ENCODE measurements at places on chromosomes 5 and 9.
A peak's percentile ranks its signal among the peaks of the same experiment; 100 is the strongest.

DNA sequence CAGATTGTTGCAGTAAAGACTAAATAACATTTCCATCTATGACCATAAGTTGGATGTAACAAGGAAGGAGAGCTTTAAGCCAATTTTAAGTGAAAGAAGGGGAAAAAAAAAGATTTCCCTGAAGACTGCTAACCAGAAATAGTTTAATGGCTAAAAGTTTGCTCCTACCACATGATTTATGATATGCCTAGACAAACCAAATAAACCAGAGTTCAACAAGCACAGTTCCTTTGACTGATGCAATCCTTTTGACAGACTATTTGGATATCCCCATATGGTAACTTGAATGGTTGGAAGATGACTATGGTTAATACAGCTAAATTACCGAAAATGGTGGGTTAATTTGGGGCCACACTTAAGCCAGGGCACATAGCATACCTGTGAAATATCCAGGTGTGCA, 338.5 kb downstream of the CETN3 start:
- no peak for DNase-seq

- no peak for DNase-seq
These were observed 28.2 kb downstream of the TCERG1 start for GRCh38 chr5:146475190-146475780.

DNA sequence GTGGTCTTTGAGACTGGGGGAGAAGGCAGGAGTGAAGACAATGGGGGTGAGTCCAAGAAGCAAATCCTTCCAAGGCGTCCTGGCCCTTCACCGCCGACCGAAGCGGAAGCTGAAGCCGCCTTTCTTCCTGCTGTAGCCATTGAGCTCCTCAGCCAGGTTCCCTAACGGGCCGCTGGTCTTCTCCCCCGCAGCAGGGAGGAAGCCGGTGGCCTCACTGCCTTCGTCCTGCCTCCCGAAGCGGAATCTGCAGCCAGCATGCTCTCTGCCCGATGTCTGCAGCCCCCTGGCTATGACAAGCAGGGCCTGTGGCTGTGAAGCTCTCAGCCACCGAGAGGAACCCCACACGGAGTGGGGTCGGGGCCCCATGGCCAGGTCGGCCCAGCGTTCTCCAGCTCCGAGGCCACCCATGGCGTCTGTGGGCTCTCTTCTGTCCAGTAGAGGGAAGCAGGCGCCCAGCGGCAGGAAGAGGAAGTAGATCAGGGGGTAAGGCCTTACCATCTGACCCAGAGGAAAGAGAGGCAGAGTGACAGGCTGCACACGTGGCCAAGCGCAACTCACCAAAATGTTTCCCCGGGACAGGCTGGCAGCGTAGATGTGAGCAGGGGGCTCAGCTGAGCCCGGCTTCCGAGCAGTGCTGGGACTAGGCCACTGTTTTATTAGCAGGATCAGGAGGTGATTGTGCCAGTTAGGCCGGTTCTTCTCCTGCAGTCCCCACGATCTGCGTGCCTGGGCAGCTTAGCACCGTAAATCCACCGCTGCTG, 3.1 kb downstream of the QRFP start:
- no peak for DNase-seq

DNA sequence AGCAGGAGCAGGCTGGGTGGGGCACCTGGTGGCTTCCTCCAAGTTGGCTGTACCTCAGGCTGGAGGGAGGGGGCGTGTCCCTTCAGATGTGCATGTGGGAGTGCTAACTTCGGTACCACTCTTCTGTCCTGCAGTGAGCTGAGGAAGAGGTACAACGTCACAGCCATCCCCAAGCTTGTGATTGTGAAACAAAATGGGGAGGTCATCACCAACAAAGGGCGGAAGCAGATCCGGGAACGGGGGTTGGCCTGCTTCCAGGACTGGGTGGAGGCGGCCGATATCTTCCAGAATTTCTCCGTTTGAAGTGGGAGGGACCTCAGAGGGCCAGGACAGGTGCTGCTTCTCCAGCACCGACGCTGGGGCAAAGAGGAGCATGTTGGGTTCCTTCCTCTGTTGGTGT, 9.3 kb downstream of the NXNL2 start:
- DNase-seq = no peak

DNA sequence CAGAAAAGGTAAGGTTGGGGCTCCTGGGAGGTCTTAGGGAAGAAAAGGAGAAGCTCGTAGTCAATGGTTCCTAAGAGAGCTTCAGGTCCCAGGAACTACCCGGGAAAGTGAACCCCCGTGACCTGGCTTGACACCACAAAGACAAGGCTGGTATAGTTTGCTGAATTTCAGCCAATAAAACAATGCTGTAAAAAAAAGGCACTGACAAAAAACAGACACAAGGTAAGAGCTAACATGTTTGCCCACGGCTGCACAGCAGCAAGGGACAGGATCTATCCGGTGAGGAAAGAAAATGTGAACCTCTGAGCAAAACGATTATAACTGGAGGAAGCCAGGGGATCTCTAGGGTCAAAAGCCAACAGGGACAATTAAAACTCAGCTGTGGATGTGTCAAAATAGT, 17.1 kb downstream of the SLIT3 start:
- no peak for DNase-seq

DNA sequence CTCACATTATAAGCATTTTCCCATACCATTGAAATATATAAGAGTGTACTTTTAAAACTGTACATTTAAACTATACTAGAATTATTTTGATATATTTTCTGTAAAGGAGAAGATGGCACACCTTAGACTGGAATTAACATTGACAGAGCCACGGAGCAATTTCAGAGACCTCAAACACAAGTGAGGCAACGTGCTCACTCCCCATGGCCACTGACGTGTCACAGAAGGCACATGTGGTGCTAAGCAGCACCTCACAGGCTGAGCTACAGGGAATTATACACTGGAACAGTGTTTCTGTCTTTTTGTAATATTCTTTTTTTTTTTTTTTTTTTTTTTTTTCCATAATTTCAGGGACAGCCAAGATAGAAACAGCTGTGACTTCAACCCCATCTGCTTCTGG, 66.5 kb downstream of the NUP214 start:
- no peak for DNase-seq

DNA sequence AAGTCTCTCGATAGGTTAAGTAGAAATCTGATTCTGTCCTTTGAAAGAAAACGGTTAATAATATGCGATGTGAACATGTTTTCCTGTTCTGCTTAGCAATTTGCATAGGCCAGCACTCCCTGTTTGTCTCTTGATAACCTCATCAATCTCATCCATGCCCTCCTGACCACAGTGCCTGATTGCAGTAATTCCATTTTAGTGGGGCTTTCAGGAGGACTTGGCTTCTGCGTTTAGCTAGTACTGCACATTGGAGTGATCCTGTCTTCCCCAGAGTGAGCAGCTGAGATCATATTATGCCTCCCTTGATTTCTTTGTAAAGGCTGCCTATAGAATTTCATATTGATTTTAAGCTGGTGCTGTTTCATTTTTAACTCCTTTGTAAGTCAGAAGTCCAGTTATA, 335.9 kb upstream of the ISL1 start:
- no peak for DNase-seq

- DNase-seq = peak; percentile 17
These were observed 65.3 kb upstream of the EGFLAM start for GRCh38 chr5:38193015-38193581.

- DNase-seq = no peak
These were observed 41.1 kb downstream of the NFX1 start for GRCh38 chr9:33331377-33331891.

GRCh38 chr5:144198386-144198785, 27.7 kb downstream of the KCTD16 start:
- no peak for DNase-seq

- no peak for DNase-seq
These were observed 144.6 kb upstream of the RPS23 start for GRCh38 chr5:82422751-82423181.

DNA sequence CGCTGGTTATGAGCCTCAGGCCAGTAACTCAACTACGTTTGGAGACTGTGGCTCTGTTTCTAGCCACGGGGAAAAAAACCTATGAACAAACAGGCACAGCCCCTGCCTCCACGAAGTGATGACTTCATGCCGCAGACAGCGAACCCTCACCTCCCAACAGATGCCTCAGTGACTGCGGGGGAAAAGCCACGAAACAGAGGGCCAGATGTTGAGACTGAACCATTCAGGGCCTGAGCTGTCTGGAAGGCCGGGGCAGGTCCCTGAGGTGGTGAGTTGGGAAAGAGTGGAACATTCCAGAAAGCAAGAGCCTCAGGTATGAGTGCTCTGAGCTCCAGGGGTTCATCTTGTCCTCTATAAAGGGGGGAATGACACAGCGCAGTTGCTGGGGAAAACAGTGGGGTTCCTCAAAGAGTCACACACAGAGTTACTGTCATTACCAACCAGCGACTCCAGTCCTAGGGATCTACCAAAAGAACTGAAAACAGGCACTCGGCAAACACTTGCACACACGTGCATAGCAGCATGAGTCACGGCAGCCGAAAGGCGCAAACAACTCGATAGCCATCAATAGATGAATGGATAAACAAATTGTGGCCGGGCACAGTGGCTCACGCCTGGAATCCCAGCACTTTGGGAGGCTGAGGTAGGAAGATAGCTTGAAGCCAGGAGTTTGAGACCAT, 15.3 kb downstream of the PLPP7 start:
- no peak for DNase-seq

DNA sequence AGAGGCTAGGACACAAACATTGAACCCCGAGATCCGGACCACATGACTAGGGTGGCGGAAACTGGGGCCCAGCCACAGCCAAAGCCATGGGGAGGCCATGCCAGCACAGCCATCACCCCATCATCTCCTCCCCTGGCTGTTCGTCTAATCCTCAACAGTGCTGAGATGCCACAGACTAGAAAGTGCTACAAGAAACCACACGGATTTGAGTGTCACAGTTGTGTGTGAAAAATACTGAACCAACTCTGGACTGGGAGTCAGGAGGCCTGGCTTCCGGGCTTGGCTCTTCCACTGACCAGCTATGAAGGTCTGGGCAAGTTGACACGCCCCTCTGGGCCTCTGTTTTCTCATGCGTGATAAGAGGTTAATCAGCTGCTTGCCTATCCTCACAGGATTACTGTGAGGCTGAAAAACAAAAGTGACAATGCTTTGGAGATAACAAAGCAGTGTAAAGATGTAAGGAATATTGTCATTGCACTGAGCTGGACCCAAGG, 38.8 kb upstream of the SHB start:
- DNase-seq = no peak

DNA sequence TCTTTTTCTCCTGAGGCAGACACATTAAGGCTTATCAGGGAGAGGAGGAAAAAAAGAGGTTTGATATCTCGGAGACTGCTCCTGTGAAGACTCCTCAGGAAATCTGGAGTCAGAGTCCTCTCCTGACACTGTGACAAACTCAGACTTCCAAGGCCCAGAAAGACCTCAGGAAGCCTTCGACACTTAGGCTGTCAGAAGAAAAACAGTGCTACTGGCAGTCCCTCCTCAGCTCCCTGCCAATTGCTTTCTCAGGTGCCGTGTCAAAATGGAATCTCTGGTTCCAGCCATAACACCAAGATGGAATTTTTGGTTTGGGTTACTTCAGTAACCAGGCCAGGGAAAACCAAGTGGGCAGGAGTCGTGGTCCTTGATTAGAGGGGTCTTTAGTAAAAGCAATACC, 4.1 kb downstream of the STK10 start:
- DNase-seq = no peak

- no peak for DNase-seq
These were observed 4.8 kb downstream of the N4BP3 start for GRCh38 chr5:178117923-178118701.

- no peak for DNase-seq
These were observed 75.6 kb upstream of the PRSS3 start for GRCh38 chr9:33719581-33720374.

DNA sequence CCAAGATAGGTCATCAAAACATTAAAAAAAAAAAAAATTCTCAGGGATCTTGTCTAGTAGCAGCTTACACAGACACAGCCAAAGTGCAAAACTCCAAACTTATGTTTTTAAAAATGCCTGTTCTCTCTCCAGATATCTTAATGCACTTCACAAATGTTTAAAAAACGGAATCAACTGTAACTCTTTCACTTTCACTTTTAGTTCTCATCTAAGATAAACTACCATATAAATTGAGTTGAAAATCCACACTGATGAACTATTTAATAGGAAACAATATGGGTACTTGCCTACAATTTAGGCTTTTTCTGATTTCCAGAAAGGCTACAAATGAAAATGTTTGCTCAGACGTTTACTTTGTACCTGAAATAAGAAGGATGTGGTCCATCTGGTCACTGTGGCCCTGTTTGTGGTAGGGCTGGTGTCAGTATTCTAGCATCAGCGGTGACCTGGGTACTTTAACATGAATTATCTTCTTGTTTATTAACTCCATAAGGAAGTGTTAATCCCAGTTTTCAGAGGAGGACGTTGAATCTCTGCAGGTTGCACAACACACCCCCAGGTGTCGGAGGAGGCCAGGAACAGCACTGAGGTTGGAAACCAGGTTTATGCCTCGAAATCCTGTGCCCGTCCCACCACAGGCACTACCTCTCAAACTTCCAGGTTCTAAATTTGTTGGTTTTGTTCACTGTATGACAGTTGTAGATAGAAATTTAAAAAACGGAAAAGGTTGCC, 13.3 kb upstream of the LPCAT1 start:
- no peak for DNase-seq

GRCh38 chr5:78903861-78904260, 81.2 kb downstream of the ARSB start:
- no peak for DNase-seq

GRCh38 chr5:15889001-15889400, 290.6 kb downstream of the MARCHF11 start:
- no peak for DNase-seq

Data from brain pericyte (primary cell).